ENCODE measurements at places on chromosomes 1 and 21.

DNA sequence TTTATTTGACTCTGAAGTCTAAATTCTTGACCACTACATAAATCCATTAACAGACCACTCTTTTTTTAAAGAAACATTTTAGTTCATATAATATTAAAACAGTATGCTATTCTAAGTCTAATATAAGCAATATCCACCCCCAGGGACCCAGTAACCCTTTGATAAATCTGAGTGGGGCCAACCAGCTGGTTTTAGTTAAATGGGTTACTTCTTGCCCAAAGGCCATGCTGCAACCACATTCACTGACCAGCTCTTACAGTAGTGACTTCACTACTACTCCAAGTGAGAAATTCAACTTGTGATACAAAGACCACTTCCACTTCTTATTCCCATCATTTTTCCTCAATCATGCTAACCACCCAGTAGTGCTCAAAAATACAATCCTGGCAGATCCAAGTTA is 20.5 kb downstream of the FUBP1 start:
- no peak for DNase-seq

- DNase-seq, result peak; percentile 44
These were observed 2.2 kb upstream of the SEMA4A start for GRCh38 chr1:156151093-156151688.

- no peak for DNase-seq
These were observed 83.1 kb upstream of the S1PR1 start for GRCh38 chr1:101153692-101154091.

DNA sequence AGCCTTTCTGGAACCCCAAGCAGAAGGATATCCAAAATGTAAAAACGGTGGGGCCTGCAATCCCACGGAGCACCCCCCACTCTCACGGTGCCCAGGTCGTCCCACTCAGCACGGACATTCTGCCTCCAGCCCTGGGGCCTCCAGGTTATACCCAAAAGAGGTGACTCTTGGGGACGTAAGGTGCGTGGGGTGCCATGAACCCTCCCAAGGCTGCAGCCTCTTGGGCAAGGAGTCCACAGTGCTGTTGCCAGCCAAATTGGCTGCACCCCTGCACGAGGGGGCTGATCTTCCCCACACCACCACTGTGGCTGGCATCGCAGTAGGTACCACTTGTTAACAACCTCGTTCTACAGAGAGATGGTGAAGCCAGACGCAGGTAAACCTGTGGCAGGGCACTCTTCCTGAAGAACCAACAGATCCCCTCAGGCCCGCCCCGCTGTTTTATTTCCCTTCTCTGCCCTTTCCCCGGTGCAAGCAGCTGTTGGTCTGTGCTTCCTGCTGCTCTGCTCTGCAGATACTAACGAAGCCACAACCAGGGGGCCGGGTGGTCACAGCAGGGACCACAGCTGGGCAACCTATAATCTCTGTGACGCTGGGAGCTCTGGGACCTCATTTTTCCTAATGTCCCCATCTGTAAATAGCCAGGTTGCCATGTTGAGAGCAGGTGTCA is 8.7 kb downstream of the TFF3 start:
- no peak for DNase-seq

- peak; percentile 63 for DNase-seq
These were observed 25.1 kb downstream of the NENF start for GRCh38 chr1:212457740-212458338.

- no peak for DNase-seq
These were observed 26.9 kb upstream of the RGL1 start for GRCh38 chr1:183778045-183778444.

DNA sequence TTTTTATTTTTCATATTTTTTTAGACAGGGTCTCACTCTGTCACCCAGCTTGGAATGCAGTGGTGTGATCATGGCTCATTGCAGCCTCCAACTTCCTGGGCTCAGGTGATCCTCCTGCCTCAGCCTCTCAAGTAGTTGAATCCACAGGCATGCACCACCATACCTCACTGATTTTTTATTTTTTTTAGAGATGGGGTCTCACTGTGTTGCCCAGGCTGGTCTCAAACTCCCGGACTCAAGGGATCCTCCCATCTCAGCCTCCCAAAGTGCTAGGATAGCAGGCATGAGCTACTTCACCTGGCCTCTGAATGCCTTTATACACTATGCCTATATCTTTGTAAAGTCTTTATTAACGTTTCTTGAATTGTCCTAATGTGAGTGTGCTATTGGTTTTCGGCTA is 10.4 kb upstream of the NPPB start:
- DNase-seq, result no peak

DNA sequence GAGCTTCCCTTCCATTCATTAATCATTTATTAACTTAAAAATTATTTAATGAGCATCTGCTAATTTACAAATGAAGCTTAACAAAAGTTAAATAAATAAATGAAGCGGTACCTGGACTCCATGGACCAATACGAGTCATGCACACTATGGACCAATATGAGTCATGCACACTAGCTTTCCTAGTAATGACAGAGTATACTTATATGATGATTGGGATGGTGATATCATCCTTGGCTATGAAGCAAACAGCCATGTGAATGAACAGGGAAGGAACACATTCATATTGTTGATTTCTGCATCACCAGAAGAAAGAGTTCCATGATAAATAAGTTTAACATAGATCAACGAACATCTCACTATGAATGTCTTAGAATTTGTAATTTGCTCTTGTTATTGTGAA is 109.9 kb downstream of the SPAG17 start:
- no peak for DNase-seq
